Suprapubic skin (tissue), 4 donors: ENCODE measurements at places on chromosomes 11 and 22. TPM values are rescaled to one million over a fixed set of nuclear protein-coding genes. Genes with fewer than 3 reads are reported as not detected.

GUCD1 gene
- total RNA-seq: 96.2 TPM

CD3G gene
- 1.2 TPM for total RNA-seq

UBQLNL gene
- total RNA-seq: 1.9 TPM

GGT5 gene
- total RNA-seq: 16.6 TPM

OR10A2 gene
- total RNA-seq: not detected

KIRREL3 gene
- total RNA-seq: not detected

PIH1D2 gene
- 2.6 TPM for total RNA-seq

CCDC87 gene
- total RNA-seq: 0.55 TPM

PRR33 gene
- total RNA-seq: not detected

SYT7 gene
- 8.1 TPM for total RNA-seq

IRAG1 gene
- 4.6 TPM for total RNA-seq

CHRDL2 gene
- total RNA-seq: not detected

ENTHD1 gene
- not detected for total RNA-seq

- no peaks in the 10 kb centered on the region for H3K4me1 ChIP-seq
- H3K27ac ChIP-seq: no peak overlapping the region
- no peak overlapping the region for H3K4me3 ChIP-seq
- DNase-seq: no peak
- H3K36me3 ChIP-seq: no peaks in the 10 kb centered on the region
Measured at GRCh38 chr11:22699388-22699787, 33.0 kb downstream of the GAS2 start.

- DNase-seq: peak; percentile 88
- H3K36me3 ChIP-seq: no peaks in the 10 kb centered on the region
- H3K27ac ChIP-seq: peak overlapping the region; percentile 68
Measured at GRCh38 chr11:122202951-122203456, 87.0 kb upstream of the BLID start.

- no peaks in the 10 kb centered on the region for H3K27me3 ChIP-seq
- H3K27ac ChIP-seq: no peak overlapping the region
- DNase-seq: peak; percentile 30
- H3K4me3 ChIP-seq: no peak overlapping the region
- peaks cover 82% of the 10 kb centered on the region for H3K36me3 ChIP-seq
- H3K4me1 ChIP-seq: peaks cover 9% of the 10 kb centered on the region
Measured at GRCh38 chr11:34147581-34147980, 42.2 kb downstream of the NAT10 start.

DNA sequence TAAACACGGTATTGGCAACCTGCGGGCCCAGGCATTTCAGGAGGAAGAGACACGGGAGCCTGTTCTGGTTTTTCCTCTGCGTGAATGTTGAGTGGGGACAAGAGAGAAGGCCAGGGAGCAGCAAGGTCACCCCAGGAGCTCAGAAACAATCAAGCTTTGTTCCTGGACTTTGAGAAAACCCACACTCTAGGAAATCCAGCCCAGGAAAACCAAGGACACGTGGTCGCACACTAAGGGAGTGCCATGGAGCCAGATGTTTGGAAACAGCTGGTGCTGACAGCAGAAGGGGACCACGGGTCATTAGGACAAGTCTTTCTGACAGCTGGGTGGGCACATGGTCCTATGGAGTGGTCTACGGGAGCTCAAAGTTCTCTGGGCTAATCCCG lies 44.1 kb downstream of the MYH9 start:
- H3K4me1 ChIP-seq: peaks cover 73% of the 10 kb centered on the region

- peaks cover 38% of the 10 kb centered on the region for H3K4me1 ChIP-seq
- DNase-seq: peak; percentile 77
- no peaks in the 10 kb centered on the region for H3K36me3 ChIP-seq
- no peak overlapping the region for H3K4me3 ChIP-seq
- H3K27me3 ChIP-seq: no peaks in the 10 kb centered on the region
- H3K27ac ChIP-seq: peak overlapping the region; percentile 91
Measured at GRCh38 chr11:35274909-35275785, 136.2 kb downstream of the CD44 start.

- H3K36me3 ChIP-seq: no peaks in the 10 kb centered on the region
- H3K27ac ChIP-seq: no peak overlapping the region
- peaks cover 8% of the 10 kb centered on the region for H3K27me3 ChIP-seq
Measured at GRCh38 chr11:119489087-119489486, 66.1 kb upstream of the THY1 start.

GRCh38 chr11:117829369-117829725 lies 4.8 kb upstream of the FXYD2 start:
- H3K36me3 ChIP-seq: no peaks in the 10 kb centered on the region
- no peak for DNase-seq
- H3K4me1 ChIP-seq: peaks cover 28% of the 10 kb centered on the region
- H3K27ac ChIP-seq: no peak overlapping the region

- peaks cover 22% of the 10 kb centered on the region for H3K4me1 ChIP-seq
- H3K4me3 ChIP-seq: no peak overlapping the region
- DNase-seq: peak; percentile 39
- no peak overlapping the region for H3K27ac ChIP-seq
- H3K27me3 ChIP-seq: peaks cover 65% of the 10 kb centered on the region
Measured at GRCh38 chr22:50016988-50017700, 4.6 kb upstream of the IL17REL start.

- peaks cover 43% of the 10 kb centered on the region for H3K4me1 ChIP-seq
- peak overlapping the region; percentile 76 for H3K27ac ChIP-seq
- H3K27me3 ChIP-seq: no peaks in the 10 kb centered on the region
- H3K36me3 ChIP-seq: no peaks in the 10 kb centered on the region
- H3K4me3 ChIP-seq: no peak overlapping the region
- peak; percentile 92 for DNase-seq
Measured at GRCh38 chr11:121466063-121466794, 13.5 kb upstream of the SORL1-AS1 start.

DNA sequence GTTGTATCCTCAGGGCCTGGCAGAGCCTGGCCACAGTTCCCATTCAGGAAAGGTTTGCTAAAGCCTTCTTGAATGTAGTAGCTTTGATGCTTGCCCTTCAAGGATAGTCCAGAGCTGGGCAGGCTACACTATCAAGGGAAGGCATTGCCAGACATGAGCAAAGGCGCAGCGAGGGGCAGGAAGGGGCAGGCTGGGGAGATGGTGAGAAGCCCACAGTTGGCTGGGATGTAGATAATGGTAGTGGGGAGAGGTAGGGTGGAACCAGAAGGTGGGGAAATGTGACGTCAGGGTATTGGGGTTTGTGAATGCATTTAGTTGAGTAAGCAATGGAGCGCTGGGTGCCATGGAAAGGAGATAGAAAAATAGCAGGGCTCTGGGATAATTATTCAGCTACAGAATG lies 28.6 kb downstream of the LRRC32 start:
- H3K27me3 ChIP-seq: no peaks in the 10 kb centered on the region
- no peaks in the 10 kb centered on the region for H3K4me1 ChIP-seq
- DNase-seq: no peak
- H3K4me3 ChIP-seq: no peak overlapping the region
- H3K36me3 ChIP-seq: no peaks in the 10 kb centered on the region

DNA sequence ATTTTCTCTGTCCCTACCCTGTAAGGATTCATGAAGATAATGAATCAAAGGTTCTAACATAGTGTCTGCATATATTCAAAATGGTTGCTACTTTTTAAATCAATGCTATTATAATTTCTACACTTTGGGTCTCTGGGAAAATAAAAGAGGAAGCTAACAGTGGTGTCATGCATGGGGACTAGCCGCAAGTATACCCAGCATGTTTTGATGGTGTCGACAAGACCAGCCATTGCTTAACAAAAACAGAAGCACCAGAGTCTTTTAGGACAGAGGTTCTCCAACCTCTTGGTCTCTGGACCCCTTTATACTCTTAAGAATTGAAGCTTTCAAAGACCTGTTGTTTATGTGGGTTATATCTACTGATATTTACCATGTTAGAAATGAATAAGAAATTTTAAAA lies 37.8 kb downstream of the RNF141 start:
- H3K27me3 ChIP-seq: no peaks in the 10 kb centered on the region
- H3K36me3 ChIP-seq: peaks cover 23% of the 10 kb centered on the region
- no peak overlapping the region for H3K27ac ChIP-seq
- H3K4me3 ChIP-seq: no peak overlapping the region
- DNase-seq: no peak

DNA sequence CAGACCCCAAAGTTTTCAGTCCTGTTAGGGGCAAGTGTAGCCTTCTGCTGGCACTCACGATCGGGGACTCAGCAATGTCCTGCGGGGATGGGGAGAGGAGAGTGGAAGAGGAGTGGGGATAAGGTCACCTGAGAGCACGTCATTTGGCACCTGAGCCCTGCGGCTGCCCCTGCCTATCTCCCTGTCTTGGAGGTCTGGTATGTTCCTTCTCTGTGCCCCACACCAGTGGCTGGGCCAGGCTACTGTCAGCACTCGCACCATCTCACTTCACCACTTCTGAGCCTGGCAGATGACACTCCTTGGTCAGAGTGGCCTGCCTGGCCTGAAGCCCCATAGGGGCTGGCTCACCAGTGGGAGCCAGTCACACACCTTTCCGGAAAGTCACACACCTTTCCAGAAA lies 20.1 kb upstream of the CHADL start:
- H3K4me3 ChIP-seq: no peak overlapping the region
- H3K36me3 ChIP-seq: peaks cover 94% of the 10 kb centered on the region
- no peak overlapping the region for H3K27ac ChIP-seq
- no peak for DNase-seq
- no peaks in the 10 kb centered on the region for H3K27me3 ChIP-seq

- H3K36me3 ChIP-seq: no peaks in the 10 kb centered on the region
- no peak overlapping the region for H3K4me3 ChIP-seq
- no peaks in the 10 kb centered on the region for H3K27me3 ChIP-seq
- no peaks in the 10 kb centered on the region for H3K4me1 ChIP-seq
- DNase-seq: no peak
Measured at GRCh38 chr11:13762718-13763117, 94.2 kb downstream of the FAR1 start.

DNA sequence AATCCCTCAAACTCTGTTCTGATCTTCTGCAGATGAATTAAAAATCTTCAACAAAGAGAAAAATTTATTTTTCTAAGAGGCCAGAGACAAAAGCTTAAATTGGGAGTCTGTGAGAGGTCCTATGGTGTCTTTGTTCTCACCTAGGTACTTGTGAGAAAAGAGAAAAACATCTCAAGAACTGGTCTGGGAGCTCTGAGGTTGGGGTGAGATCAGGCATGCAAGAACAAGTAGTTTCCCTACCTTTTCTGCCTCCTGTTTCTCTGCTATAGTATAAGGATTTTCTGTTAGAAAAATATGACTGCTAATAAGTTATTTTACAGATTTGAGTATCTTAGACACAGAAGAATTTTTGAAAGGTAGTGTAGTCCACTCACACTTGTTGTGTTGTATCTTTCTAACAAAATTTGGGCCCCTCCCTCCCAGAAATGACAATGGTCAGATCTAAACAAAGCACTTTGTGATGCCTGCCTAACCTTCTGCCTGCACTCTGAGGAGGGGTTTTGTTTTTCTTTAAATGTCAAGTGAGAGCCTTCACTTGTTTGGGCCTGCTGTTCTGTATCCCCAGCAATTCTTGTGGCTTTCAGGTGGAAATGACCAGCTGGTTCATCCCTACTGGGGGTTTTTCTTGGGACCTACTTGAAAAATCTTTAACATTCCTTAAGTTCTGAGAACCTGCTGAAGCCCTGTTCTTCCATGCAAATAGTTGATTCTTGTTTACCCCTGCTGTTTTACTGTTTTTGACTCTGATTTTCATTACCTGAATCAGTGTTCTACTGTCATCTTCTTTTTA lies 13.6 kb upstream of the OR51S1 start:
- no peaks in the 10 kb centered on the region for H3K4me1 ChIP-seq
- no peaks in the 10 kb centered on the region for H3K27me3 ChIP-seq
- no peaks in the 10 kb centered on the region for H3K36me3 ChIP-seq
- DNase-seq: no peak
- H3K4me3 ChIP-seq: no peak overlapping the region

DNA sequence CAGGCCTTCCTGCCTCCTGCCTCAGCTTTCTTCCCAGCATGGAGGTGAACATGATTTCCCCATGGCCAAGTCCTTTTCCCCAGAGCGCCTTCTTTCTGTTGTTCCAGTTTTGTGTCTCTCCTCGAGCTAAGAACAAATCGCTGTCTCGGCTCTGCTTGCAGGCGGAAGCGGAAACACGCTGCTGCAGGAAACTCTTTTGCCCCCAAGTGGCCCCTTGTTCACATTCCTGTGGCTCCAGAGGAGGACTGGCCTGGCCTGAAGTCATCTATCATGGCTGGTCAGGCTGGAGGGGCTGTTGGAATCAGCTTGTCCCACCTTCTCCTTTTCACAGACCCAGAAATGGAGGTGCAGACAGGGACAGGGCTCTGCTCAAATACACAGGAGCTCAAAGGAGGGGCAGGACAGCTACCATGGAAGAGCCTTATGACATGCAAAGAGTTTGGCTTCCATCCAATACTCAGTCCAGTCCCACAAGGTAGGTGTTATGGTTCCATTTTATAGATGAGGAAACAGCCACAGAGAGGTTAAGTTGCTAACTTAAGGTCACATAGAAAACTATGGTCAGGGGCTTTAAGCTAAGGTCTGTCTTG lies 182.2 kb upstream of the SYT13 start:
- no peak for DNase-seq
- H3K27me3 ChIP-seq: no peaks in the 10 kb centered on the region
- no peaks in the 10 kb centered on the region for H3K36me3 ChIP-seq
- no peak overlapping the region for H3K27ac ChIP-seq

DNA sequence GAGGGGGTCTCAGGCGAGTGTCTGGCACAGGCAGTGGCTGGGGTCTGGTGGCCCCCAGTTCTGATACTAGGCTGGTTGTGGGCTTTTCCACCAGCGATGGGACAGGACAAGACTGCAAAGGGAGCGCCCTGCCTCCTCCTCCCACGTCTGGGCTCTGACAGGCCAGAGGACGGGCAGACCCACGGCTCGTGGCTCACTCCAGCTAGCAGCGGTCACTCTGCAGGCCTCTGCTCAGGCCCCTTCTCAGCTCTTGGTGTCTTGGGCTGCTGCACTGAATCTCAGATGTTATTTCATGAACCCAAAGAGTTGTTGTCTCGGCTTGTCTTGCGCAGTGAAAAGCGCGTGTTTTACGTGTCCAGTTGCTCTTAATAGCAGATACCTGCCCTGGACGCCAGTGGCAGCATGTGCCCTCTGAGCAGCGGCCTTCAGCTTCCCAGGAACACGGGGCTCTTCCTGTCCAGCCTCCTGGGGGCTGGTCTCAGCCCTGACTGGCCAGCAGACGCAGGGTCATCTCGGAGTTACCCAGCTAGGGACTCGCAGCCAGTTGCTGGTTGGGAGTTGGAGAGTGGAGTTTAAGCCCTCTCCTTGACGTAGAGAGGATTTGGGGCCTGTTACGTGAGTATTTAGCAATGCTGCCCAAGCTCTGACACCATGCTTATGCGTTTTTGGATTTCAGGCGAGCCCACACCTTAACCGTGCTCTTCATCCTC lies 9.6 kb downstream of the PTDSS2 start:
- H3K27me3 ChIP-seq: no peaks in the 10 kb centered on the region
- peaks cover 18% of the 10 kb centered on the region for H3K36me3 ChIP-seq
- DNase-seq: no peak
- no peak overlapping the region for H3K4me3 ChIP-seq

DNA sequence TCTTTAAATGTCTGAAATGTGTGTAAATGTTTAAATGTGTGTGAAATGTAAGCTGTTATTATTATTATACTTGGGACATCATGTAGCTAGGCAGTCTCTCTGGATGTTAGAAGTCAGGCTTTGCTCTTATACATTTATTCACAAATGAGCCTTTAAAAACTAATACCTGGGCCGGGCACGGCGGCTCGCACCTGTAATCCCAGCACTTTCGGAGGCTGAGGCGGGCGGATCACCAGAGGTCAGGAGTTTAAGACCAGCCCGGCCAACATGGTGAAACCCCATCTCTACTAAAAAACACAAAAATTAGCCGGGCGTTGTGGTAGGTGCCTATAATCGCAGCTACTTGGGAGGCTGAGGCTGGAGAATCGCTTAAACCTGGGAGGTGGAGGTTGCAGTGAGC lies 21.7 kb upstream of the CTTN start:
- no peaks in the 10 kb centered on the region for H3K4me1 ChIP-seq
- peaks cover 83% of the 10 kb centered on the region for H3K36me3 ChIP-seq
